ENCODE measurements at places on chromosomes 11 and 22. TPM values are rescaled to one million over a fixed set of nuclear protein-coding genes. Genes with fewer than 3 reads are reported as not detected.
A peak's percentile ranks its signal among the peaks of the same experiment; 100 is the strongest.

- DNase-seq = no peak
Observed at GRCh38 chr22:22884010-22884887, 3.4 kb upstream of the IGLL5 start.

DNA sequence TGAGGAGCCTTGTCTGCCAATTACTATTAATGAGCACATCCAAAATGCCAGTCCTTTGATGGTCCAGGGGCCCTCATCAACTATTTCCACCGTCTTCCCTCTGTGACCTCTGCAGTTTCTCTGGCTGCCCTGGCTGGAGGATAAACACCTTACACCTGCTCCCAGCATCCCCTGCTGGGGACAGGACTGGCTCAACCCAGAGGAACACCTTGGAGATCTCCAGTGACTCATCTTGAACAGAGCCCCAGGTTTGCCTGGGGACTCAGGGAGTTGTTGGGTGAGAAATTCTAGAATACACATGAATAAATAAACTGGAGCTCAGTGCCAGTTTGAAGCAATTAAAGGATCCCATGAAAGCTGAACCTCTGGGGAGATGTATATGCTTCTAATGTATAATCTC lies 24.0 kb upstream of the ELF5 start:
- no peak for DNase-seq

- DNase-seq = no peak
Observed at GRCh38 chr11:101030692-101031091, 98.9 kb downstream of the PGR start.

DNA sequence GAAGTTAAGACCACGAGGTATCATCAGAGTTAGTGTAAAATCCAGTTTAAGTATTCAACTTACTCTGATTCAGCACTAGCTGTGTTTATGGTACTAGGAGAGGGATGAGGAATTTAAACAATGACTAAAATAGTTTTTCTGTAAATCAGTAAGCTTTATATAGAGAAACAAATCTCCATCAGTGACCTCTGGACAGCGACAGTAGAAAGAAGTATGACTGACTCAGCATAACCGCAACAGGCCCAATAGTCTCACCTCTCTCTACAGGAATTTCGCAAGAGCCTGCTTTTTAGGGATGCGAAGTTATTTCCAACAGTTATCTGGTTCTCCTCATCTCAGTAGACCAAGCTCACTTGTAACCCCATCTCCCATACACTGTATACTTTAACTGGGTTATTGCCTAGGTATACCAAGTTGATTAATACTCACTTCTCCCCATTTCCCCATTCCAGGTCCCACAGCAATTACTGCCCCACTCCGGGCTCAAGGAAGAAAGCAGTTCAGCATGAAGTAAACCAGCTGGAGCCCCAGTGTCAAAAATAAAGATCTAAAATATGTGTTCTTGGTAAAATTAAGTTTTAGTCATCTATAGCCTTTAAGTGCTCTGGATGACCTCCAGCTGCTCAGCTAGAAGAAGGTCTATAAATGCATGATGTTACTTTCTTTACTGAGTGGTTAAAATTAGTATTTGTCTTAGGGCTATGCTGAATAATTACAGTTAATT lies 770.6 kb upstream of the CCDC90B start:
- no peak for DNase-seq

GRCh38 chr11:103202048-103202651 lies 92.9 kb downstream of the DYNC2H1 start:
- peak; percentile 11 for DNase-seq

DNA sequence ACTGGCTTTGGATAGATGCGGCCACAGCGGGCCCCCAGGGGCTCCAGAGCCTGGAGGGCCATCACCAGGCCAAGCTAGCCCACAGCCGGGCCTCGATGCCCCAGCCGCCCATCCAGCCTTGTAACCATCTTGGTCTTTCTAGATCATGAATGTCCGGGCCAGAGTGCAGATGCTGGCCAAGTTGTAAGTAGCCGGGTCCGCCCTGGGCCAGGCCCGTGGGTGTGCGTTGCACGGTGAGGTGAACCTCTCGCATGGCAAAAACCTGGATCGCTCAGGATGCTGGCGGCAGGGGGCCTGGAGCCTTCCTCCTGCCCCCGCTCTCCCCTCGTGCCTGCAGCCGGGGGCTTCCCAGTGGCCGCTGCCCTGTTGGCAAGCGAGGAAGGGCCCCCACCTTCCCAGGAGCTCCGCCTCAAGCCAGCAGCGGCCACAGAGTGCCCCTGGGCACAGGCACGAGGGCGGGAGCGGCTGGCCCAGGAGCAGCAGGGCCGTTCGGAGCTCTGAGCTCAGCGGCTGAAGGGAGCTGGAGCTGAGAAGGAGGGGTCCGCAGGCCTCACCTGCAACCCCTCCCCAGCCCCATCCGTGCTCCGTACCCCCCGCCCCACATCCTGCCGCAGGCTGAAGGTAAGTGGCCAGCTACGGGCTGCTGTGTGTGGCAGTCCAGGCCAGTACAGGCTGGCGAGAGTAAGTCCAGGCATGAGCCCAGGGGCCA lies 10.9 kb upstream of the MRPL23 start:
- no peak for DNase-seq

- DNase-seq = no peak
Observed at GRCh38 chr11:3146612-3147256, 18.4 kb downstream of the OSBPL5 start.

DNA sequence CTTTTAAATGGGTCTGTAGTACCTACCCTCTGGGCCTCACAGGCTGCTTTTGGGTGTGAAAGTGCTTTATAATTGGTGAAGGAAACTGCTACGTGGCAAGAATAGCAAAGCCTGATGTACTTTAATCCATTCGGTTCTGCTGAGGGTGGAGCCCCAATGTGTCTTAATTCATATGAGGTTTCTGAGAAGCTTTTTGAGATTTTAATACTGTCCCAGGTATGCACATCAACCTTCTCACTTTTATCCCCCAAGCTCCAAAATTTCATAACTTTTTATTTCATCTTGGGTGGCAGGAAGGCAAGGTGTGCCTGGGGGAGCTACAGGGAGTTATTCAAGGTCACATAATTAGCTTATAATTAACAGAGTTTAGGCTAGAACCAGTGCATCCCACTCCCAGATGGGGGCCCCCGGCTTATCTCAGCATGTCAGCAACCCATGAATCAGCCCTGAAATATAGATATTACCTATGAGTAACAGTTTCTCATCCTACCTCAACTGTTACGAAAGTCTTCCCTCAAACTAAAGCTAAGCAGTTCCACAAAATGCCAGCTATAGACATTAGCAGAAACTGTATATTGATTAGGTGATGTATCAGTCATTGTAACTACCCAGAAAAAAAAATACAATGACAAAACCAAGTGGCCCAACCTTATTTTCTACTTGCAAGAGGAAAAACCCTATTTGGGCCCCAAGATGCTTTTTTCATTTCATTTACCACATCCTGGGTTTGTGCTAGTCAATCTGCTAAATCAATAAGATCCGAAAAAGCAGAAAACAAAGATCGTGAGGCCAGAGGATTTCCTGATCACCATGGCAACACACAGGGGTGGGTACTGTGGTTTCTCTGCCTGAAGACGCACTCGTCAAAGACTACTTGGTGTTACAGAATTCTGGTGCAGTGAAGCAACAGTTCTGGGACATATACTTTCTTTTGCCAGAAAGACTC lies 26.7 kb downstream of the CD44 start:
- DNase-seq = no peak

- DNase-seq = no peak
Observed at GRCh38 chr22:17491090-17491640, 72.1 kb upstream of the SLC25A18 start.

GRCh38 chr22:45242778-45243191 lies 2.1 kb upstream of the KIAA0930 start:
- DNase-seq = no peak

DNA sequence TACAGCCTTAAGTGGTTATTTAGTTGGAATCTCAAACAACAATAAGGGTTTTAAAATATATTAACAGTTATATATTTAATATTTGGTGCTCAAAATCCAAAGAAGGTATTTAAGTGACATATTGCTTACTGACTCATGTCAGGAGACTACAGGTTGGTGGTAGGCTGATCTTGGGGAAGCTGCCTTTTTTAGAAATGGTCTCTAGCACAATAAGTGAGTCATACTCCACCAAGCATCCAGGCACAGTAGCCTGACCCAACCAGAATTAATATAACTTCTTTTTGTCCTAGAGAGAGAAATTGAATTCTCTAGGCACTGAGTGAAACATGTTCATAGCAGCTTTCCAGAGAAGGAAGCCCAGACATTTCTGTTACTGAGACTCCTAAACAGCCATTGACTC lies 868.5 kb upstream of the TENM4 start:
- no peak for DNase-seq

DNA sequence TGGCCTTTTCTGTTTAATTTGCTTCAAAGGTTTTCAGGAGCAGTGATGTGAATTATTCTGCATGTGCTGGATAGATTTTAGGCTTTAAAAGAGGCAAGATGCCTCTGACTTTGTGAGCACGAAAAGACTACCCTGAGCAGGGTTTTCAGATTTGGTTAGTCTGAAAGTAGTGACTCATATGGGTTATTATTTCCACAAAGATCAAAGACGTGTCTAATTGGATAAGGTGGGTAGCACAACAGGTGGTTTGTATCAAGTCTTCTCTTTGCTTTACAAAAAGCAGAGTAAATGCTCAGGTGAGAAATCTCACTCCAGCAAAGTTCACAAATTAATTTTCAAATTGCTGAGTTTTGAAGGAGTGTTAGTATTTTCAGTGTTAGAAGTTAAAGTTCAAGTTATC lies 37.6 kb upstream of the DBX1 start:
- no peak for DNase-seq

DNA sequence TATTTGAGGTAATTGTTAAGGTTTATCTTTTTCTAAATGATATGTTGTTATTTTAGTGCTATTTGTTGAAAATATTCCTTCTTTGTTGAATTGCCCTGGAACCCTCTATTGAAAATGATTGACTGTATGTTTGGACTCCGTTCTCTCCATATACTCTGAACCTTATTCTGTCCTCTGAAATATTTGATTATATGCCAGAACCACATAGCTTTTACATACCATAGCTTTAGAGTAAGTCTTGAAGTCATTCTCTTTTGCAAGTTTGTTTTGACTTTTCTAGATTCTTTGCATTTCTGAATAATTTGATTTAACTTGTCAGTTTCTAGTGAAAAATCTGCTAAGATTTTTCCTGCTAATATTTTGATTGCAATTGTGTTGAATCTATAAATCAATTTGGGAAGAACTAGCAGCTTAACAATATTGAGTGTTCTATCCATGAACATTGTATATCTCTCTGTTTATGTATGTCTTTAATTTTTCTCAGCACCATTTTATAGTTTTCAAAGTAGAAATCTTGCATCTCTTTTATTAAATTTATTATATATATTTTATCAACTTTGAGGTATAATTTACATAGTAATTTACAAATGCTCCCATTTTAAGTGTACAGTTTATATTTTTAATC lies 51.7 kb upstream of the PITPNB start:
- no peak for DNase-seq

PKP3 gene
- polyA plus RNA-seq = 0.55 TPM

FREY1 gene
- polyA plus RNA-seq = 0.35 TPM

PTGDR2 gene
- 0.84 TPM for polyA plus RNA-seq

TRPM5 gene
- polyA plus RNA-seq = not detected

Measured in AG04450 (cell line).